D721Med (cell line): ENCODE measurements at places on chromosomes 16 and 17.
A peak's percentile ranks its signal among the peaks of the same experiment; 100 is the strongest.

GRCh38 chr16:4911970-4912386 is 25.0 kb downstream of the PPL start:
- DNase-seq, result no peak

DNA sequence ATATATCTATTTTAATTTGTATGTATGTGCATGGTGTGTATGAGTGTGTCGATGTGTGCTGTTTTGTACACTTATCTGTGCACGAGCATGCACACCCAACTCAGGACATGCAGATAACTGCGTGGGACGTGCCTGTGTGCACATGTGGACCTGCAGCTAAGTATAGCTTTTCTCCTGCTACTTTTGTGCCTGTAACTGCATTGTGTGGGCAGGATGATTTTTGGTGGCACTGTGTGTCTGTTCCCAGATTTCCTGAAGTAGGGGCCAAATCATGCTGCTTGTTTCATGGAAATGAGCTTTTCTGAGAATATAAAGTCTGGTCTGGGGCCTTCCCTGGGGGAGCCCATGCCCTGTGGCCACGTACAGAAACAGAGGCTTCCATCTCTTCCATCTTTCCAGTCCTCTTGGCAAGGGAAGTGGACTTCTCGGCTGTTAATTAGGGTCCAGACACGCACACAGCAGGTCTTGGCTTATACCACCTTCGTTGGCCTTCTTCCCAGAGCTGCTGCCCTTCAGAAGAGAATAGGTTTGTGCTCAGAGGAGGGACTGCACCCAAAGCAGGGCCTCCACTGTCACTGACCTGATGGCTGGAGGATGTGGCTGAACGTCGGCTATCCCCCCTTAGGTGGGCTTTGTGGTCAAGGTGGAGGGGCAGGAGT is 30.2 kb downstream of the SPNS3 start:
- DNase-seq, result no peak

- DNase-seq, result no peak
Observed at GRCh38 chr17:33491871-33492481, 198.9 kb upstream of the ASIC2 start.

GRCh38 chr17:79813297-79814126 is 16.6 kb upstream of the CBX8 start:
- DNase-seq, result no peak

GRCh38 chr16:2971985-2972784 is 3.0 kb downstream of the PAQR4 start:
- DNase-seq, result no peak

- DNase-seq, result no peak
Observed at GRCh38 chr17:82922646-82923045, 82.8 kb upstream of the ZNF750 start.

GRCh38 chr17:17569691-17570090 is 21.8 kb downstream of the PEMT start:
- DNase-seq, result no peak

- DNase-seq, result peak; percentile 95
Observed at GRCh38 chr17:82103553-82104451, 5.8 kb upstream of the FASN start.

- no peak for DNase-seq
Observed at GRCh38 chr17:62801553-62802114, 6.5 kb downstream of the MARCHF10 start.

DNA sequence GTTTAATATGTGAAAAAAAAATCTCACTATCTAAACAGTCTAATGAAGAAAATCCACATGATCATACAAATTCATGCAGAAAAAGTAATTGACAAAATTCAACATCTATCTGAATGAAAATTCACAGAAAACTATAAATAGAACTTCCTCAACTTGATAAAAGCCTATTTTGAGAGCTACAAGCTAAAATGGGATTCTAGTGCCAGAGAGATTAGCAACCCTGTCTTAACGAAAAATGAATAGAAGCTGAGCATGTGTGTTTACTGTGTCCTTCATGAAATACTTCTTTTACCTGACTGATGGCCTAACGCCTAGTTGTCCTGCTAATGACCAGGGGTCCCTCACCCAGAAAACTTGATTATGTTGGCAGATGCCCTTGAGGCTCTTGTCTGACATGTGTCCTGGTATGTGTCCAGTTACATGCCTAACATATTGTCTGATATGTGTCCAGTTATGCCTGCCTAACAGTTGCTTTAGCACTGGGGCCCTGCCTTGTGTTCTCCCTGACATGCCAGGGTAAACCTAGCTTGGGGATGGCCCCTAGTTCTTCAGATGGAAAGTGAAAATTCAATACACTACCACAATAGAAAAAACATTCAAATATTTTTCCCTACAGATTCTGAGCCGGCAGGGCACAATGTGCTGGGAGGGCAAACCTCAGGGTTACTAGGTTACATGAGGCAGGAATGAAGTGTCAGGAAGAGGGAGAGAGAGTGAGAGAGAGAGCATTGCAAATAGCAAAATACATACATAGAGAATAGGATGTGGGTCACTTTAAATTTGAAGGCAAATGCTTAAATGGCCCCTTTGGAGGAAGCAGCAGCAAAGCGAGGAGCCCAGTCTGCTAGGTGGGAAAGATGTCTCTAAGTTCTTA is 834.0 kb downstream of the CDH11 start:
- DNase-seq, result no peak

GRCh38 chr17:37759014-37759637 is 14.3 kb upstream of the HNF1B start:
- no peak for DNase-seq

GRCh38 chr17:63314761-63315160 is 131.3 kb downstream of the CYB561 start:
- no peak for DNase-seq

DNA sequence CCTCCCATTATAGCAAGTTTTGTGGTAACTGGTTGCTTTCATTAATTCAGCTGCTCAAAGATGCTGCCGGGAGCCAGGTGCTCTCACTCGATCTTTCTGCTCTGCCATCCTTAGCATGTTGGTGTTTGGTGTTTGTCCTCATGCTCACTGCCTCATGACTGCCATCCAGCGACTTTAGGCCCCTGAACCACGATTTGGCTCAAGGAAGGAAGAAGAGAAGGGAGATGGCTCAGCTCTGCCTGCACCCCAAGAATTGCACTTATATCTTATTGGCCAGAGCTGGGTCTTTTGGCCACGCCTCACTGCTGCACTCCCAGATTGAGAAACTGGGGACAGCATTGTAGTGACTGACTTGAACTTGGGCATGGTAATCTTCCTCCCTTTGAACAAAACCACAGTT is 52.7 kb downstream of the ARSG start:
- DNase-seq, result no peak
